HFFc6 (cell line): ENCODE measurements at places on chromosomes 6 and 20. TPM values are rescaled to one million over a fixed set of nuclear protein-coding genes. Genes with fewer than 3 reads are reported as not detected.

Gene HDGFL1
- total RNA-seq = not detected in 3 replicates

Gene COL9A1
- total RNA-seq = not detected in 3 replicates

GRCh38 chr6:85747666-85748065, 105.0 kb upstream of the SYNCRIP start:
- H3K4me3 ChIP-seq = peak overlapping the region; percentile 75
- H3K4me1 ChIP-seq = peaks cover 16% of the 10 kb centered on the region
- H3K27me3 ChIP-seq = peaks cover under 1% of the 10 kb centered on the region
- peak; percentile 61 for DNase-seq

- H3K27me3 ChIP-seq = peaks cover 2% of the 10 kb centered on the region; the same call in 1 of the 2 replicates
- H3K4me1 ChIP-seq = no peaks in the 10 kb centered on the region
- no peak overlapping the region for H3K27ac ChIP-seq
Measured at GRCh38 chr6:90326404-90327057, 29.9 kb upstream of the BACH2 start.

DNA sequence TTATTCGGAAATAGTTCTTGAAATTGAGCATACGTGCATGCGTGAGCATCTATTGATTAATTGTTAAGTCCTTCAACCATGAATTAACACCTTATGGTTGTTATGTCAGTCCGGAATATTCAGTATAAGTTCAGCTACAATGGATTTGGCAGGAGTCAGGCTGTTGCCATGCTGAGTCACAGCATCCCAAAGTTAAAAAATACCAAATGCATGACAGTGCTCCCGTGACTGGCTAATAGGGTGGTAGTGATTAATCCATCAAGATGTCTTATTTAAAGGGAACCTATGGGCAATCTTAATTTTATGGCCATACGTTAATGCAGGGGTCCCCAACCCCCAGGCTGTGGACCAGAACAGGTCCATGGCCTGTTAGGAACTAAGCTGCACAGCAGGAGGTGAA, 10.5 kb downstream of the RAE1 start:
- peak; percentile 87 for DNase-seq
- no peaks in the 10 kb centered on the region for H3K27me3 ChIP-seq
- peak overlapping the region; percentile 50; the same call in 1 of the 2 replicates for H3K4me3 ChIP-seq
- H3K4me1 ChIP-seq = peaks cover 11% of the 10 kb centered on the region
- no peak overlapping the region for H3K27ac ChIP-seq

DNA sequence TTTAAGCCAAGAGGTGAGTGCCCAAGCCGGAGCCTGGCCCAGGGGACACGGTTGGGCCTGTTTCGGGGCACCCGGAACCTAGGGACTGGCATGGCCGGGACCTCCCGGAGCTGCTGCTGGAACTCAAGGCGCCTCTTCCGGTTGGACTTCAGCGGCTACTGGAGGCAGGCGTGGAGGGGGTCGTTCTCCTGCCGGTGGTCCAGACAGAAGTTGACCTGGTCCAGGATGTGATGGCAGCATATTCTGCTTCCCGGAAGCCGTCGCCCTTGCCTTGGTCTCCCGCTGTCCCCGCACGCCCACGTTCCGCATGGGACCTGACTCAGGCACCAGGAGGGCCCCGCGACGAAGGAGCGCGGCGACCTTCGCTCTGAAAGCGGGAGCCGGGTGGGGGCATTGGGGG, 240.8 kb downstream of the FOXA2 start:
- H3K27ac ChIP-seq = no peak overlapping the region
- no peaks in the 10 kb centered on the region for H3K36me3 ChIP-seq
- H3K4me3 ChIP-seq = no peak overlapping the region

GRCh38 chr20:25288291-25289181, 40.7 kb downstream of the PYGB start:
- no peaks in the 10 kb centered on the region for H3K4me1 ChIP-seq
- no peak overlapping the region for H3K27ac ChIP-seq
- peaks cover 4% of the 10 kb centered on the region for H3K27me3 ChIP-seq
- no peak for DNase-seq
- peaks cover 23% of the 10 kb centered on the region for H3K36me3 ChIP-seq
- H3K4me3 ChIP-seq = no peak overlapping the region

- H3K27ac ChIP-seq = no peak overlapping the region
- H3K4me1 ChIP-seq = peaks cover 11% of the 10 kb centered on the region
- no peaks in the 10 kb centered on the region; the same call in 1 of the 2 replicates for H3K36me3 ChIP-seq
- no peaks in the 10 kb centered on the region; the same call in 1 of the 2 replicates for H3K27me3 ChIP-seq
- DNase-seq = no peak
Measured at GRCh38 chr6:30200551-30201281, 12.5 kb downstream of the TRIM26 start.

DNA sequence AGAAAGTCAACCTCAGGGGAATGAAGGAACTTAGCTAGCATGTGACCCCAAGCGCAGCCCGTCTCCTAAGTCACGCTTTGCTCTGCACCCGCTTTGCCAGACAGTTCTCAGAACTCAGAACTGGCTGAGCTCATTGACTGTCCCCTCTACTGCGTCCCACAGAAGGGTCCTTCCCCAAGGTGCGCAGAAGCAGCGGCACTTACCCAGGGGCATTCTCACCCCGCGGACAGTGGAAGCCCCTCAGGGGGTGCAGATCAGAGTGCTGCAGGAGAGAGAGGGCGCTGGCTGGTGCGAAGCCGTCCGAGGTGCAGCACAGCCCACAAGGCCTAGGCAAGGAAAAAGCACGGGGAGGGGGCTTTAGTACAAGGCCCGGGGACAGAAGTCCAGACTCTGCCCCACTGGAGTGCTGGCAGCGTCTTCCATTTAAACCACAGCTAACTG, 807 bp downstream of the SNHG17 start:
- H3K4me3 ChIP-seq = peak overlapping the region; percentile 96
- peak overlapping the region; percentile 96 for H3K27ac ChIP-seq
- H3K27me3 ChIP-seq = peaks cover 2% of the 10 kb centered on the region
- no peak for DNase-seq
- peaks cover 39% of the 10 kb centered on the region for H3K36me3 ChIP-seq

DNA sequence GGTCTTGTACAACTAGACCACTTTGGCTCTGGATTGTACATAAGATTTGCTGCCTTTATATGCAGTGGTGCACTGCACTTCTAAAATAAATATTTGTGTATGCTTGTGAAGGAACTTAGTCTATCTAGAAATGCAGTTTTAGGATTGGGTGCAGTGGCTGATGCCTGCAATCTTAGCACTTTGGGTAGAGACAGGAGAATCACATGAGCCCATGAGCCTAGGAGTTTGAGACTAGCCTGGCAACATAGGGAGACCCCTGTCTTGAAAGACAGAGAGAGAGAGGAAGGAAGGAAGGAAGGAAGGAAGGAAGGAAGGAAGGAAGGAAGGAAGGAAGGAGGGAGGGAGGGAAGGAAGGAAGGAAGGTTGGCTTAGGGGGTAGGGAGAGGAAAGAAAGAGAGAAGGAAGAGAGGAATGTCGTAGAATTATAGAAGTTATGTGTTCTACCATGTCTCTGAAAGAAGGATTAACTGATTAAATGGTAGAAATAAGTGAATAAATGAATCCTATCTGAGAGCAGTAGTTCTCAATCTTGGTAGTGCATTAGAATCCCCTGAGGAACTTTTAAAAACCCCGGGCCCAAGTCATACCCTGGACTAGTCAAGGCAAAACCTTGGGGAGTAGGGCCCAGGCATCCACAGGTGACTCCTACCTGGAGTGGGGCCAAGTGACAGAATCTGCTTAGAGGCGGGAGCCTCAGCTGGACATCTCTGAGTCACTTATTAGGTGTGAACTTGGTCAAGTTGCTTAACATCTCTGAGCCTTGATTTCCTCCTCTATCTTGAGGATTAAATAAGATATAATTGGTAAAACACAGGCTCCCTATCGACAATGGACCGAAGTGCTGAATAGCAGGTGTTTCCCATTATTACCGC, 130.3 kb downstream of the ZNF217 start:
- no peaks in the 10 kb centered on the region for H3K4me1 ChIP-seq
- H3K27ac ChIP-seq = no peak overlapping the region
- H3K36me3 ChIP-seq = no peaks in the 10 kb centered on the region
- peaks cover 5% of the 10 kb centered on the region; the same call in 1 of the 2 replicates for H3K27me3 ChIP-seq
- H3K4me3 ChIP-seq = no peak overlapping the region

- no peaks in the 10 kb centered on the region for H3K4me1 ChIP-seq
- H3K27ac ChIP-seq = no peak overlapping the region
- no peak for DNase-seq
- H3K36me3 ChIP-seq = no peaks in the 10 kb centered on the region
- H3K4me3 ChIP-seq = no peak overlapping the region
Measured at GRCh38 chr6:79377047-79377446, 142.6 kb upstream of the HMGN3 start.

GRCh38 chr20:19832875-19833274, 74.8 kb downstream of the RIN2 start:
- H3K27me3 ChIP-seq = no peaks in the 10 kb centered on the region; the same call in 1 of the 2 replicates
- H3K36me3 ChIP-seq = peaks cover 6% of the 10 kb centered on the region; the same call in 1 of the 2 replicates
- H3K4me1 ChIP-seq = peaks cover 58% of the 10 kb centered on the region
- H3K27ac ChIP-seq = no peak overlapping the region
- no peak overlapping the region for H3K4me3 ChIP-seq

GRCh38 chr6:37919417-37920157, 100.1 kb downstream of the ZFAND3 start:
- no peaks in the 10 kb centered on the region; the same call in 1 of the 2 replicates for H3K27me3 ChIP-seq
- H3K27ac ChIP-seq = peak overlapping the region; percentile 33
- no peak overlapping the region for H3K4me3 ChIP-seq
- H3K36me3 ChIP-seq = no peaks in the 10 kb centered on the region
- H3K4me1 ChIP-seq = peaks cover 51% of the 10 kb centered on the region

DNA sequence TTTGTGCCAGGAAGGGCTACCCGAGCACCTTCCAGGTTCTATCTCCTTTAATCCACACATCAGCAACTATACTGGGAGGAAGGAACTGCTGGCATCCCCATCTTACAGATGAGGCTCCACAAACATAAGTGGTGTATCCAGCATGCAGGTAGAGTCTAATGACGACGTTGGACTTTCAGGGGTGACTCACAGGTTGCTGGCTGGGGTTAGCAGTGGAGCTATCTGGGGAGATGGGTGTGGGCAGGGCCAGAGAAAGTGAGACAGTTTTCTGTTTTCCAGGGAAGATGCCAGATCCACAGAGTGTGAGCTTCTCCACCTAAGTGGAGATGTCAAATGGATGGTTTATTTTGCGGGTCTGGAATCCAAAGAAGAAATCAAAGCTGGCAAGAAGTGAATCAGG, 31.8 kb downstream of the CDH22 start:
- no peak overlapping the region for H3K27ac ChIP-seq
- H3K27me3 ChIP-seq = peaks cover 19% of the 10 kb centered on the region
- DNase-seq = no peak
- H3K36me3 ChIP-seq = no peaks in the 10 kb centered on the region
